ENCODE measurements at places on chromosomes 2 and 18.
A peak's percentile ranks its signal among the peaks of the same experiment; 100 is the strongest.

- DNase-seq = no peak
Observed at GRCh38 chr2:188207554-188207953, 84.1 kb upstream of the GULP1 start.

GRCh38 chr2:7825591-7826312 lies 856.1 kb upstream of the ID2 start:
- no peak for DNase-seq

DNA sequence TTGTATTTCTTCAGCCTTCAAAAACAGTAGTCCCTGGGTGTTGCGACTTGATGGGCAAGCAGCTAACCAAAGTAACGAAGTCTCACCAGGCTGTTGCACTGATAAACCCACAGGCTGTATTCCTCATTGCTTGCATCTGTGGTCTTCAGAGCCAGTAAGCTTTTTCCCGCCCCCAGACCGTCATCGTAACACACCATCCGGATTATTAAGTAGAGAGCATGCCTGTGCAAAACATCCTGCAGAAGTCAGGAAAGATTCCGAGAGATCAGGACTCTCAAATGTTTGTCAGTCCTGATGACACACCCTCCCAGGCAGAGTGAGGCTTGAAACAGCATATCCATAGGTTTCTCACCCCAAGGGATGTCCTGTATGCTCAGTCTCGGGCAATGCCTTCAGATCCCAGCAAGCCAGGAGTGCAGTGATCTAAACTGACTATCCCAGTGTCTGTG lies 15.9 kb downstream of the ITGB1BP1 start:
- DNase-seq = no peak

GRCh38 chr2:198930170-198930569 lies 527.6 kb downstream of the SATB2 start:
- DNase-seq = peak; percentile 35

- no peak for DNase-seq
Observed at GRCh38 chr2:86333378-86333777, 4.0 kb downstream of the REEP1 start.

DNA sequence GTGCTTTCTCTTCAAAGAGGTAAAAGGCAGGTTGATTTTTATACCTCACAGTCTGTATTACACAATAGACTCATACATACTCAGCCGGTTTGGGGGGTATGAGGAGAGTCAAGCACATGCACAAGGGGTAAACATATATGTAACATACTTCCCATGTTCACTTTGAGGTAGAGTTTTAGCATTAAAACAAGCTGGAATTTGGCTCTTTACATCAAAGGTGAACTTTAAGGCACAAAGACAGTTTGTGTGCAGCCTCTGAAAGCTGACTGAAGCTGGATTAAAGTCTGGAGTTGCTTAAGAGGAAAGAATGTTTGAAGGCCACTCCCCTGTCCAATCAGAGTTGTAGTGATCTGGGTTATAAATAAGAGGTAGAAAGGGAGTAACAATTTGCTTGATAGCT lies 282.0 kb downstream of the DPP10 start:
- DNase-seq = no peak

DNA sequence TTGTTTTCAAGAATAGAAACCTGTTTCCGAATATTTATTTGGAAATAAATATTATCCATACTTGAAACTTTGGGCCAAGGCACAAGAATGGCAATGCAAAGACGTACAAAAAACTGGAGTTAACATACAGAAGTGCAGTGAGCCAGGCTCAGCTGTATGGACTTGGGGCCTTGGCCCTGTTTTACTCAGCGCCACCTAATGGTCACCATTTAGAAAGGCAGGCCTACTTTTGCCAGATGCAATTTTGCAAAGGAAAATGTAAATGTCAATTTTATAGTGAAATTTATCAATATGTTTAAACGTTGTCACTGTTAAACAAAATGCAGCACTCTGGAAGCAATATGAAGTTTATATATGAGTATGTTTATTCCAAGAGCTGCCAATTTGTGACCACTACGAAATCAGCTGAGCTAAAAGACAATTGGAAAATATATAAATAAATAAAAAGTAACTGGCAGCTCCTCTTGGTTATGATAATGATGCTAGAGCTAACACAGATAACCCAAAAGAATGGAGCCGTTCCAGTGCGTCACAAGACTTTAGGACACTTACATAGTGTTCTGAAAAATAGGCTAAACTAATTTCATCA lies 155.0 kb downstream of the ARHGAP15 start:
- DNase-seq = peak; percentile 61

- DNase-seq = no peak
Observed at GRCh38 chr18:34691614-34692013, 18.5 kb upstream of the DTNA start.

DNA sequence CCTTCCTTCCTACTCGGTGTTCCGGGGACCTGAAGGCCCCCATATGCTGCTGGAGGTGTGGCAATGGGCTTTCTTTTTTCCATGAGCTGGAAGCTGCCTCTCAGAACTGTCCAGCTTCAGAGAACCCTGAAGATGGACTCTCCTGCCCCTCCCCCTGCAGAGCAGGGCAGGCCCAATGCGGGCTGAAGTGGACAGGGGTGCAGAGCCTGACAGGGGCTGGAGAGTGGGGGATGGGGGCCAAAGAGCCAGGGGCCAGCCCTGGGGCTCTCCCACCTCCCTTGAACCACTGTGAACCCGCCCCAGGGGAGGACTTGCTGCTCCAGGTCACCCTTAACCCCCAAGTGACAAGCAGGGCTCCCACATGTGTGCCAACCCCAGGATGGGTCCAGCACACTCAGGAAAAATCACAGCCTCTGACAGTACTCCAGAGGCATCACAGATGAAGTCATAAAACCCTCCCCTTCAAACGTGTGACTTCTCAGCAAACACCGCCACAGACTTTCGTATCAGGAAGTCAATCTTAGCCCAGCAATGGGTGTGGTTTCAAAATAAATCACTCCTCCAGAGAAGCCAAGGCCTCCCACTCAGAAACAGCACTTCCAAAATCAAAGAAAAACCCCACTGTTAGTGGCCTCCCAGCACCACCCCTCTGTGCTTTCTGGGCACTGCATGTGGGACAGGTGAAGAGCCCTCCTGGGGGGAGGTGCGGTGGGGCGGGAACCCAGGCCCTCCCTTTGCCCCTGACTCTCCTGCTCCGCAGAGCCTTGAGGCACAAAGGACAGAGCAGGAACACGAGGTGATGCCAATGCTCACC lies 135.8 kb downstream of the HDAC4 start:
- DNase-seq = no peak

GRCh38 chr2:26454561-26455001 lies 23.3 kb downstream of the OTOF start:
- DNase-seq = no peak

DNA sequence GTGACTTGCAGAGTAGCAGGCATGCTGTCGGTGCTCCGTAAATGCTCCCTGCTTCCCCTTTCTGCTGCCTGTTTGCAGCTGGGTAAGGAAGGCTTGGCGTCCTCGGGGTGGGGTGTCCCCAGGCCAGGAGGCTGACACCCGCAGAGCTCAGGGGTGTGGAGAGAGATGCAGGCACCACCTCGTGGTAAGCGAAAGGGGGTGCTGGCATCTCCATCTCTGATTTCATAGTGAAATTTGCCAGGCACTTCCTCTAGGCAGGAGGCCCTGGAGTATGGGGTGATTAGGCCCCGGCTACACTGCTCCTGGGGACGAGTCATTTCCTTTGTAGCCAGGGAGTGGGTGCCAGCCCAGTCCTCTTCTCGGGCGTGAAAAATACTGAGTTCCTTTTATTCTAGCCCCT lies 160.4 kb downstream of the KLHL29 start:
- DNase-seq = peak; percentile 33

DNA sequence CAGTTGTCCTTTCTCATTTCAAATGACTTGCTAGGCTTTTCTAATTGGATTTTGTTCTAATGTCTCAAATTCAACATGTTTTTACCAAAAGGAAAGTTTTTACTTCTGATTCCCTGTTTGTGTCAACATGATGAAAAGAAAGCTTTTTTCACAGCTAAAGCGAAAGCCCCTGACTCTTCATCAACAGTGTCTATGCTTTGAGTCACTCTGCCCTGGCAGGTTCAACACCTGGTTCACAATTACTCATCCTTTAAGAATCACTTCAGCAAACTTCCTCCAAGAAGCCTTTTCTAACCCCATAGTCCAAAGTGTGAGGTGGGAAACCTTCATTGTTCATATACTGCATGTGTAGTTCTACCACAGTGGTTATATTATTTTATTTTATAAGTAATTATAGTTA lies 7.6 kb upstream of the DSG2 start:
- no peak for DNase-seq

DNA sequence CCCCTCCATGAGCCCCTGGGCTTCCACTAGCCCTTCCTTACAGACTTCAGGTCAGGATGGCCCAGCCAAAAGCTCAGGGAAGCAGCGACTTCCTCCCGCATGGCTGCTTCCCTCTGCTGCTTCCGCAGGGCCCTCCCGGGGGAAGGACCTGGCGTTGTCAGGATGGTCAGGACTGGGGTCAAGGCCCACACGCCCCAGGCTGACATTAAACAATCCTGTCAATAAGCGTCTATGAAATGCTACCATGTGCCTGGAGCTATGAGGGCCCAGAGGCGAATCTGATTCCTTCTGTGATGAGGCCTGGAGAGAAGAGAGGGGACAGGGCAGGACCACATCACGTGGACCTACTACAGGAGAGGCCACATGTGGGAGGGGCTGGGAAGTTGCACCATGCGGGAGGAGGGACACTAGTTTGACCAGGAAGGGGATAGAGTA lies 17.3 kb downstream of the CYS1 start:
- no peak for DNase-seq

Measured in RKO (cell line).